ENCODE measurements at places on chromosomes 1 and 21.
A peak's percentile ranks its signal among the peaks of the same experiment; 100 is the strongest.

- no peak for DNase-seq
Observed at GRCh38 chr1:109299558-109300343, 7.1 kb downstream of the MYBPHL start.

GRCh38 chr1:153429266-153430165 is 13.2 kb downstream of the S100A7A start:
- DNase-seq, result no peak

GRCh38 chr1:114695430-114696058 is at the start of gene AMPD1:
TSS of gene AMPD1 (minus strand) at chr1:114695546. CDS start at chr1:114695471, 75 bp downstream.
- no peak for DNase-seq

DNA sequence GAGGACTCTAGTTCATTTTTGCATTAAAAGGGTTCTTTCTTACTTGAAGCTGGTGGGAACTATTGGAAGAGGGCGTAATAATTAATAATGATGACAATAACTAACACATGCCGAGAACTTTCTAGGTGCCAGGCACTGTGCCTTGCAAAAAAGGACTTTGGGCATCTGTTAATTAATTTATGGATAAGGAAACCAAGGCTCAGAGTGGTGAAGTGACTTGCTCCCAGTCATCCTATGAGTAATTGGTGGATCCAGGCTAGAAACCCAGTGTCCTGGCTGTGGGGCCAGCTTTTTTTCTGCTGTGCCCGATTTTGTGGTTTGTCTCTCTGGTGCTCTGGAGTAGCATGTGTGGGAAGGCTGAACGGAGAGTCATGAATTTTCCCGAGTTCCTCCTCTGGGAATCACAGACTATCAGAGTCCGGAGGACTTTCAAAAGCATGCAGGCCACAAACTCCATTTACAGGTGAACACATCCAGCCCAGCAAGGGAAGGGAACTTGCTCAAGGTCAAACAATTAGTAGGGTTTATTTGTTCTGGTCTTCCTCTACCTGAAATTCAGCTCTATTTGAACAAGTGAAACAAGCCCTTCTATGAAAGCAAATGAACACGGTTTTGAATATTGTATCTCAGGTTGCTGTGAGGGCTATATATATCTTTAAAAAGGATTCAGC is 23.4 kb downstream of the ROR1 start:
- no peak for DNase-seq

DNA sequence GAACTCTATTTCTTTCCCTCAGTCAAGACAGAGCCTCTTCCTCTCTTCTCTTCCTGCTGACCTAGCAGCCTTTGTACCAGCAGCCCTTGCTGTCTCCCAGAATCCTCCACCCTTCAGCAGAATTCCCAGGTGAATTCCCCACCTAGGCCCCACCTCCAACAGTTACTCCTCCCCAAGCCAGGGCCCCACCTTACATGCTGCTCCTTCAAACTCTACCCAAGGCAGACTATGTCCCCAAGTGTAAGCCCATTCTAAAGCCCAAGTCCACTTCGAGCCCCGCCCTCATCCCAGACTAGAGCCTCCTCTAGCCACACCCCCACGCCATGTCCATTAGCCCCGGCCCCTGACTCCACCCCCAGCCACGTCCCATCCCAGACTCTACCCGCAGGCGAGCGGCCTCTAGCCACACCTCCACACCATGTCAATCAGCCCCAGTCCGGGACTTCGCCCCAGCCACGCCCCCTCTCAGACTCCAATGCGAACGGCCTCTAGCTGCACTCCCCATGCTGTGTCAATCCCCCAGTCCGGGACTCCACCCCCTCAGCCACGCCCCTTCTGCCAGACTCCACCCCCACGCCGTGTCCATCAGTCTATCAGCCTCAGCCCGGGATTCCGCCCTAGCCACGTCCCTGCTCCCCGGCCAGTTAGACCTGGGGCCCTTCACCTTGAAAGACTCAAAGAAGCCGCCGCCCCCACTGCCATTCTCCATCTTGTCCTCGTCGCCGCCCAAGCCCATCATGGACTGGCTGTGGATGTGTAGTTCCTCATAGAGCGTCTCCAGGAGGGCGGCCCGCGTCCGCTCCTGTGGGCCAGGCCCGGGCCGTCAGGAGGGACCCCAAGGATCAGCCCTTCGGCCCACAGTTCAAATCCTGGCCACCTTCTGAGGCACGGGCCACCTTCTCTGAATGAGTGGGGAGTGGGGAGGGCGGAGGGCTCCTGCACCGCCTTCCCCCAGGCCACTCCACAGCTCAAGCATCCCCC is 61.3 kb downstream of the RAP1GAP start:
- peak; percentile 70 for DNase-seq

DNA sequence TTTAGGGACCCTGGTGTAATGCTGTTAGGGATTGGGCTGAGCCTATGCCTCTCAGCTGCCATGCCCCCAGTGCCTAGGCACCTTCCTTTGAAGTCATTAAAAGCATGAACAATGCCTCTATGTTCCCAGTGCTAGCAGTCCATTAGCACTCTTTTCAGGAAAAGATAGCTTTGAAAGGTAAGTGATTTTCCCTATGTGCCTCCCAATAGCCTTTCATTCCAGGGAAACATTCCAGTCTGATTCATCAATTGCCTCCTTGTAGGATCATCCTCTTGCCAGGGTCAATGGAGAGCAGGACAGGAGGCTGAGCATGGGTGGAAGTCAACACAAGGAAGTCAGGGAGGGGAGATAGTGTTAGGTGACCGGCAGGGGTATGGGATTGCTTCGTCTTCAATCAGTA is 8.6 kb upstream of the IGSF21 start:
- no peak for DNase-seq

- DNase-seq, result no peak
Observed at GRCh38 chr1:11157867-11158266, 31.3 kb upstream of the ANGPTL7 start.

DNA sequence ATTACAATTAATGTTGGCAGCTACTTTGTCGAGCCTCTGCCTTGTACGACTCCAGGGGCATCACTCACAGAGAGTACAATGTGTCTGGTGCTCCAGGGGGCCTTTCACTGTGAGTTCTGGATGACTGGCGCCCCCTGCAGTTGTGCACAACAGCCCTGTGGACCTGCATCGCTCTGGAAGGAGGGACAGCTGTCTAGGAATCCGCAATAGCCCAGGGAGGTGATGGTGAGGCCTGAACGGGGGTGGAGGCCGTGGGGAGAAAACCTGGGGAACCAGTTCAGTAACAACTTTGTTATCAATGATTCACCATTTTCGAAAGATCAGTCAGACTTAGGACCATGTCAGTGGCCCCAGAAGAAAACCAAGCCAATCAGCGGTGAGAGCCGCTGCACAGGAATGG is 189.1 kb downstream of the KAZN start:
- no peak for DNase-seq

DNA sequence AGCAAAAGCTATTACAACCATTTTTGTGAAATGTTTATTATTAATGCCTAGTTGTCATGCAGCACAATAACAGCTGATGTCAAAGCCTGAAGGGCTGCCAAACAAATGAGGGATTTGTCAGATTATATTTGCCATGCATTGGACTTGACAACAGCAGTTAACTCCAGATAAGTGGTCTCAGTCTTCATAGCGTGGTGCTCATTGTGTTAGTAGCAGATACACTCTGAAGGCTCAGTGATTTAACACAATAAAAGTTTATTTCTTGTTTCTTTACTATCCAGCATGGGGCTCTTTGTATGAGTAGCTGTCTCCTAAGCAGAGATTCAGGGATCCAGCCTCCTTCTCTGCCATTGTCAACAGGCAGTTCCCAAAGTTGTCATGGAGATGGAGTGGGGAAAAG is 76.0 kb upstream of the PTGFRN start:
- no peak for DNase-seq

- no peak for DNase-seq
Observed at GRCh38 chr1:184757891-184758290, 3.2 kb upstream of the EDEM3 start.

GRCh38 chr1:231420959-231421545 is 1.0 kb downstream of the EGLN1 start:
- DNase-seq, result peak; percentile 14

- DNase-seq, result no peak
Observed at GRCh38 chr1:64530969-64531692, 61.2 kb downstream of the CACHD1 start.
